ENCODE measurements at places on chromosomes 4 and X.
A peak's percentile ranks its signal among the peaks of the same experiment; 100 is the strongest.

DNA sequence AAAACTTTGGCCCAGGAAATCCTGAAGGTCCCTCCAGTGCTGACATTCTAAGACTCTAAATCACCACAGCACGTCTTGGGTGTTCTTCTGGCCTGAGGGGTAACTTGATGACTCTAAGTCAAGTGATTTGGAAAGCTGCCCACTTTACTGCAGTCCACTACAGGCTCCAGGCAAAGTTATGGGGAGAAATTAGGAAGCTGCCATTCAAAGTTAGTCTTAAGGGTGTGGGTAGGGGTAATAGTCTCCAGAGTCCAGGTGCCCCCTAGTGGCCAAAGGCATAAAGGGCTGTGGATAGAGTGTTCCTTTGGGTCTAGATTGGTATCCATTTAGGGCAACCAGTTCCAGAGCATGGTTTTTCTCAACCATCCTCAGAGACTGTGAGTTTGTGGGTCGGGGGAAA lies 38.7 kb upstream of the SLC16A2 start:
- DNase-seq: peak; percentile 56

- DNase-seq: no peak
Measured at GRCh38 chr4:114103908-114104307, 124.5 kb upstream of the ARSJ start.

- DNase-seq: no peak
Measured at GRCh38 chr4:109861916-109862511, 14.1 kb downstream of the LRIT3 start.

- DNase-seq: no peak
Measured at GRCh38 chr4:151100531-151100930, 1.1 kb downstream of the RPS3A start.

- DNase-seq: no peak
Measured at GRCh38 chrX:19745077-19745476, 142.3 kb downstream of the SH3KBP1 start.

- DNase-seq: peak; percentile 83
Measured at GRCh38 chrX:130118441-130119311, 8.4 kb upstream of the ELF4 start.
